CD4-positive, alpha-beta T cell treated with Interleukin-21 for 1 hour (primary cell): ENCODE measurements at places on chromosomes 6 and 20.
A peak's percentile ranks its signal among the peaks of the same experiment; 100 is the strongest.

DNA sequence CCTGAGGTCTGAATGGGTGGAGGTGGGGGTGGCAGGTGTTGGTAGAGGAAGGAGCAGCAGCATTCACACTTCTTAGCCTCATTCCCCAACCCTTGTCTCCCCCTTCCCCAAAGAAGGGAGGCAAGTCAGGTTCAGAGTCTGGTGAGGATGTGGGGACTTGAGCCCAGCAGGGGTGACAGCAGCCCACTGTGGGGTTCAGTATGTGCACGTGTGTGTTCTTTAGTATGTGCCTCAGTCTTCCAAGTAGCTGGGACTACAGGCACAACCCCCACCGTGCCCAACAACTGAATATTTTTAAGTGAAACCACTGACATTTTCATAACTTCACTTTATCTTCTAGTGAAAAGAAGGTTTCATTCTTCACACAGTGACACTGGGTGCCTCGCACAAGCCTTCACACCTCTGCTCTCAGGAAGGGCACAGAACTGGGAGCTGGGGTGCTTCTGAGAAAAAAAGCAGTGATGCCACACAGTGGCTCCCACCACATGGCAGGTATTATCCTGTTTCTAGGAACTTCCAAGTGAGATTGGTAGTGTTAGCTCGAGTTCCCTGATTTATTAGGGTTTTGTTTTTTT, 33.4 kb upstream of the PRELID3B start:
- DNase-seq = no peak

DNA sequence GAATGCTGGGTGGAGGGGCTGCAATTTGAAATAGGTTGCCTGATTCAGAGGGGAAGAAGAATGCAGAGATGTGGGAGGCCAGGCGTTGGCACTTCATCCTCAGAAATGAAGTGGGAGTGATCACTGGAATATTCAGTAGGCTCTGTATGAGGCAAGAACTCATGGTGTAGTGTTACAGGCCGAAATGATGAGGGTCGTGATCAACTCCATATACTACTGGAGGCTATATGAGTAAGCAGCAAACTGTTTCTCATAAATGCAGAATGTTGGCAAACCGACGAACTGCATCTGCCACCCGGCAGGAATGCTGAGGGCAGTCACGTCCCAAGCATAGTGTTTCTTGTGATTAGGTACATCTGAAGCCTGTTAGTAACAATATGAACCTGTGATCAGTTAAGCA, 12.7 kb downstream of the KCNS1 start:
- DNase-seq = no peak

DNA sequence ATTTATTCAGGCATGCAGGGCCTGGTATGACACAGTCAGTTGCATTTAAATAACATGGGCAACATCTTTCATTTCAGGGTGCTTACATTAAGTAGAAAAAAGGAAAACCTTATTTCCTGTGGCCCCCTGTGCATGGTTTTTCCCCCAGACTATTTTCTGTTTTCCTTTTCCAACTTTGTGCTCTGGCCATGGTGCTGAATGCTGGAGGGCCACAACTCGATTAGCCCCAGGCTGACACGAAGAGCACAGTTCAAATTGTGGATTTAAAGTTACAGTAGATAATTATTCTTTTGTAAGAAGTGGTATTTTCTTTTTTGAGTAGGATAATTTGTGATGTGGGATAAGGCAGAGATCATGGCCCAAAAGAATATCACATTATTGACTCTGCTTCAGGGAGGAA, 332.0 kb downstream of the HAO1 start:
- no peak for DNase-seq

DNA sequence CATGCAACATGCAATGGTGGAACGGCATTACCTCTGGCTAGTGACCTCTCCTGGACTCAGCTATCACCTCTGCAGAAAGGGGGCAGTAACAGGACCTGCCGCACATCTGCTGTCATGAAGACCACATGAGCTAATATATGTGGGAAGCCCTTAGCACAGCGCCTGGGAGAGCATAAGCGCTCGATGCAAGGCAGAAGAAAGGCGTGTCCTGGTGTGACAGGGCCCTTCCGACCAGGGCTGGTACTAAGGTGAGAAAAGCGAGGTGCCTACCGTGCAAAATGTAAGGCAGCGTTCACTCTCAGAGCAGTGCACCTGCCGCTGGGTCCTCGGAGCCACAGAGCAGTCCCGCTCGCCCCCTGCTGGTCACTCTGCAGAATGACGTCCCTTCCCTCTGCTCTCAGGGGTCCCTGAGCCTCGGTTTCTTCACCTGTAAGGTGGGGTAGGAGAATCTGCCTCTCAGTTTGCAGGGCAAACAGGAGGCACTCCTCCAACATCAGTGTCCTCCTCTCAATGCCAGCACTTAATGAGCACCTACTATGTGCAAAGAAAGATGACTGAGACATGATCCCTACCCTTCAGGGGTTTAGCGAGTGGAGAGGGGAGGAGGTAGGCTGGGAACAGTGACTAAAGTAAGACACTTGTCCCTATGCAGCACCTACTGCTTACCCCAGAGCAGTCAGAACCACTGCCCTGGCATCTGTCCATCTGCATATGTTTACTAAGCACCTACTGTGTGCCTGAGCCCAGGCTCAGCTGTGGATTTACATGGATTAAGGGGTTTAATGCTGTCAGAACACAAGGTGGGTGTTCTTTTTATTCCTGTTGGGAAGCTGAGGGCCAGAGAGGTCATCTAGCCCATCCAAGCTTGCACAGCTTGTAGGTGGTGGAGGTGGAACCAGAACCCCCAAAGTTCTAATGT, 41.1 kb upstream of the PTGIS start:
- peak; percentile 72 for DNase-seq

DNA sequence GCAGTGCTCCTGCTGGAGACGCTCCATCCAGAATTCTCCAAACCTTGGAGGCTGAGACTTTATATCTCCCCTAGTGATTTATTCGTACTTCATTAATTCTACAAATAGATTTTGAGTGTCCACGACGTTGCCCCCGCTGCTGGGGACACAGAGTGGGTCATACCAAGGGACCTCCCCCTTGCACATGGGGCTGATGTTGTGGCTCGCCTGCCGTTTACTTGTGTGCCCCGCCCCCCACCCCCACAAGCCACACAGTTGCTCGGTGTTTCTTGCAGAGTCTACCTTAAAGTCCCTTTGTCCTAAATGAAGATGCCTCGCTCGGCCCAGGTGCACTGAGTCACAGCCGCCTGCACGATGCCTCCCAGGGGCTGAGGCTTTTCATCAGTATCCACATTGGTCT, 20.3 kb upstream of the SMOC2 start:
- DNase-seq = no peak

GRCh38 chr6:25024821-25025220, 89.1 kb upstream of the RIPOR2 start:
- no peak for DNase-seq

GRCh38 chr20:60074276-60074675, 116.1 kb downstream of the CDH26 start:
- no peak for DNase-seq

- DNase-seq = no peak
Observed at GRCh38 chr6:53049415-53049814, 15.8 kb upstream of the FBXO9 start.

DNA sequence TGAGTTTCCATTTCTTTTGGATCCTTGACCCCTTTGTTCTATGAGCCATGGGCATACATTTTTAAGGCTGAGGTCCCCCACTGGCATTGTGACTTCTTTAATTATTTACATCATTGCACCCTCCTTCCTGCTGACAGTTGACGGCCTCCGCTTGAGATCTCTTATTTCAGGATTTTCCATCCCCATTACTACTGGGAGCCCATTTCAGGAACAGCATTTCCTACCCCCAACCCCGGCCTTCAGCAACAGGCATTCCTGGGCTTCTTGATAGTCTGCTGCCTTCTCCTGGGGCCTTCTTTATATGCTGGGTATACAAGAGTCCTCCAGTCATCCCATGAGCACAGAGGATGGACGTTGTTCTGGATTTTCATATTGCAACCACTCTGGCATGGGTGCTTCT, 3.8 kb downstream of the ULBP1 start:
- DNase-seq = no peak

DNA sequence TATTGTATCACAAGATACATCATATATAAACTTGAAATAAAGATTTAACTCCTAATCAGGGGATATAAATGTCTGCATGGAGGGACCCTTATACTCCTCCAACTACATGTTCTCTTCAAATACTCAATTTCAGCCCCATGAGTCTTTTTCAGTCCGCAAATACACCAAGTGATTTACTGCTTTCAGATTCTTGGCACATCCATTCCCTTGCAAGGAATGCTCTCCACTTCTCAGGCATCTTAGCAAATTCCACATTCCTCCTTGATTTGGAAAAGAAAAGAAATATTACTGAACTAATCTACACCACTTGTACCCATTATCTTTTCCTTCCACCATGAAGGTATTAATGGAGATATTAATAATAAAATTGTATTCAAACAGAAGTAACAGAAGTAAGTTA, 999.4 kb upstream of the GJE1 start:
- no peak for DNase-seq

DNA sequence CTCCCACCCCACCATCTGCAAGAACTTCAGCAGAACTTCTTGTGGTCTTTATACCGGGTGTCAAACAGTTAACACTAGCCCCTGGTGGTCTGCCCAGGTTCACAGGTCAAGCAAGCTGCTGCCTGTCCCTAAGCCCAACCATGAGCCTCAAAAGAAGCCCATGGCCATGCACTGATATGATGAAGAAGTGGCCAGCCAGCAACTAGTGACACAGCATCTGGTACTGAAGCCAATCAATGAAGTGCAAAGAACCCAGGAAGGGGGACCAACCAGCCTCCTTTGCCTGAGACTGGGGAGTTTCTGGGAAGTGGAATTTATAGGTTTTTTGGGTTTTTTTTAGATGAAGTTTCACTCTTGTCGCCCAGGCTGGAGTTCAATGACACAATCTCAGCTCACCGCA, 127.8 kb downstream of the MAFB start:
- no peak for DNase-seq

DNA sequence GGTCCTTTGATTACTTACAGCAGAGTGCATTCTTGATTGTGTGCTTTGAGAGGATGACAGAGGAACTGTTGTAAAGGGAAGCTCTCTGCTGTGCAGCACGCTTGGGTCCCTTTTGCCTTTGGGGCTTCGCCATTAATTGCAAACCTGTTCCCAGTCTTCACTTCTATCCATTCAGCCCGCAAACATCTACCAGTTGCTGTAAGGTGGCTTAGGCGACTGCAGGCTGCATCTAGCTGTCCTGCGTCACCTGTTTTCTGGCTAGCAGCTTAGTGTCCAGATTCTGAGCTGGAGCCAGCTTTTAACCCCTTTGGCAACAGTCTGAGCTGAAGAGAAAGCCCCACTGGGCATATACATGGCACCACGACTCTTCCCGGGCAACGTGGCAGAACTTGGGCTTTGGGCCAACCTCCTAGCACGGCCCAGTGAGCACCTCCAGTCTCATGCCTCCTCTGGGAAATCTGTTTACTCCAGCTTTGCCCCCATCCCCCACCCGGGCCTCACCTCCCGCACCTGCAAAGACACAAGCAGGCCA, 2.5 kb upstream of the FASTKD5 start:
- no peak for DNase-seq

- DNase-seq = peak; percentile 51
Observed at GRCh38 chr20:38073307-38074071, 39.9 kb downstream of the RPRD1B start.
